ENCODE measurements at places on chromosomes 4 and X. TPM values are rescaled to one million over a fixed set of nuclear protein-coding genes. Genes with fewer than 3 reads are reported as not detected.

DNA sequence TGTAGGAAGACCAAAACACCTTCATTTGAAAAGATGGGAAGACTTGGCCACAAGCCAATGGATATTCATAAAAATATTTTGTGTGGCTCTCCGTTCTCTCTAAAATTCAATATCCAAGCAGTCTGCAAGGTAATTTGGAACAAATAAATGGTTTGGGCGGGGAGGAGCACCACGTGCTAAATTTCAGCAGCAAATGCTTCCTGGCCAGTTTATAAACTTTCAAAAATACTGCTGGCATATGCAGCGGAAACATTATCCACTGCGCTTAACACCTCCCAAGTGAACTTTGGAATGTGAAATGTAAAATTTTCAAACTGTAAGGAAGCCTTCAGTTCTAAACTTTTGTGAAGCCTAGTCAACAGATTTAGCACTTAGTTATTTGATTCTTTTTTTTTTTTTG is 191.0 kb downstream of the NSUN7 start:
- no peak for DNase-seq

- DNase-seq = no peak
Measured at GRCh38 chr4:163726641-163727040, 232.2 kb downstream of the TMA16 start.

BMPR1B gene
- 1.6 TPM for total RNA-seq

CCDC110 gene
- 0.24 TPM for total RNA-seq

- DNase-seq = no peak
Measured at GRCh38 chr4:101818362-101818761, 27.8 kb downstream of the BANK1 start.

HERC6 gene
- total RNA-seq = 3.1 TPM

- DNase-seq = no peak
Measured at GRCh38 chrX:11337292-11338009, 44.2 kb downstream of the AMELX start.

UGT2A1 gene
- total RNA-seq = not detected

DNA sequence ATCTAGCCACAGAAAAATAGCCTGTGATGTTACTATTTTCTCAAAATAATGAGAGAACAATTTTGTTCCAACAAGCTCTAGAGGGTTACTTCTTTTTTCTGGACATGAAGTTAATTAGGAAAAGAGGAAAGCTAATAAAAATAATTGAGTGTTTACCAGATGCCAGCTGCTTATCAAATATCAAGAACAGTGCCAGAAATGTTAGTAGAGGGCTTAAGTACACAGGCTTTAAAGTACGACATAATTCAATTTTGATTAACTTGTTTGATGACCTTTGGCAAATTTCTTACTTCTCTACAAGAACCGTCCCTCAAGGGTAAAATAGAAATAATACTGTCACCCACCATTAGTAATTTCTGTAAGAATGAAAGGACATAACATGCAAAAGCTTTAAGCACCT is 977.0 kb downstream of the FSTL5 start:
- DNase-seq = no peak

DNA sequence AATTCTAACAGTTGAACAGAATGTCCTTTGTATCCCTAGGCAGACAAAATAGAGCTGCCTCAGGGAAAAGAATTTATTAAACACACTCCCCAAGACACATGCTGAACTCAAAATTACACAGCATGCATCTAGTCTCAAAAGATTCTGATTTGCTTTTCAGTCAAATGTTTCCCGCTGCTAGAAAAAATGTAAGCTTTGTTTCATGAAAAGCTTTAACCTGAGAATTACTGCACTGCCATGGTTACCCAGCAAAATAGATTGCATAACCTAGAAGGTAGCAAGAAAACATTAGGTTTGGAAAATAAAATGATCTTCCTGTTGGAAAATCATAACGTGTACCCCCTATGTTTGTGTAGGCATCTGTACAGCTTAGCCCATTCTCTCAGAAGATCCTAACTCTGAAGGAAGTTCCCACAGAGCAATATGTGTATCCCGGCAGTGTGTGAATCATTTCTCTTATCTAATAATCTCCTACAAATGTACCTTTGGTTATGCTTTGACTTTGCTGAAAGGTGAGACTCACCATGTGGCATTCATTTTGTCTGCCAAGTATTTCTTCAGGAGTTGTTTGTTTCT is 646.9 kb downstream of the STPG2 start:
- no peak for DNase-seq

- DNase-seq = no peak
Measured at GRCh38 chr4:27685091-27685490, 824.5 kb downstream of the STIM2 start.

GRCh38 chr4:101331017-101331416 is 16.3 kb downstream of the PPP3CA start:
- DNase-seq = no peak

GRCh38 chr4:139295206-139295941 is 5.9 kb upstream of the NAA15 start:
- peak; percentile 100 for DNase-seq
